ENCODE measurements at places on chromosomes 4 and X. TPM values are rescaled to one million over a fixed set of nuclear protein-coding genes. Genes with fewer than 3 reads are reported as not detected.

Gene TCEANC
- 11.2 TPM for total RNA-seq

Gene TMEM35A
- not detected for total RNA-seq

Gene DMRTC1
- total RNA-seq = not detected

Gene FBXW7
- 42.1 TPM for total RNA-seq

Gene TRO
- total RNA-seq = 5.0 TPM

Gene OPN1MW
- total RNA-seq = not detected

Gene FGFBP2
- total RNA-seq = not detected

Gene ADH7
- total RNA-seq = not detected

Gene GCNA
- not detected for total RNA-seq

Gene DMD
- 6.2 TPM for total RNA-seq

Gene JADE3
- 14.5 TPM for total RNA-seq

Gene TXK
- 0.38 TPM for total RNA-seq

Gene NDUFC1
- 128 TPM for total RNA-seq

Gene SPATA4
- total RNA-seq = not detected

Gene SSX4B
- not detected for total RNA-seq

Gene WFS1
- total RNA-seq = 11.9 TPM

Gene GDPD2
- not detected for total RNA-seq
